ENCODE measurements at places on chromosomes 2 and 18. TPM values are rescaled to one million over a fixed set of nuclear protein-coding genes. Genes with fewer than 3 reads are reported as not detected.

The PAIP2B gene
- total RNA-seq = under 0.01 TPM

The ATP5MC3 gene
- total RNA-seq = 150 TPM

The MC2R gene
- not detected for total RNA-seq

The COPS9 gene
- 41.4 TPM for total RNA-seq

The DNAJC5G gene
- not detected for total RNA-seq

The REG1B gene
- total RNA-seq = not detected
